ENCODE measurements at places on chromosomes 11 and 22.
A peak's percentile ranks its signal among the peaks of the same experiment; 100 is the strongest.

GRCh38 chr11:112761911-112762706 is 199.1 kb upstream of the NCAM1 start:
- no peak for DNase-seq

DNA sequence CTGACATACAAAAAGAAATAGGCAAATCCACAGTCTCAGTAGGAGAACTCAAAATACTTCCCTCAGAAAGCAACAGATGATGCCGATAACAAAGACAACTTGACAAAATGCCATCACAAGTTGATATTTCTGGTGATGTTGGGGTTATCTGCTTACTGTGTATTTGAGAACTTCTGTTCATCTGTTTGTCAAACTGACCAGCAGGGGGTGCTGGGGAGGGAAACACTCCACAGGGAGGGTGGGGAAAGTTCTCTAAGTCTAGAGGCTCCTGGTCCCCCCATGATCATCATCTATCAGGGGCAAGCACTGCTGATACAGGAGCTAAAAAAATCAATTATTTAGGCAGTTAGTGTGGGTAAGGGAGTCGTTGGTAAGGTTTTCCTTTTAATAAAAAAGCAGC is 19.2 kb downstream of the GLYATL1 start:
- DNase-seq: peak; percentile 38

DNA sequence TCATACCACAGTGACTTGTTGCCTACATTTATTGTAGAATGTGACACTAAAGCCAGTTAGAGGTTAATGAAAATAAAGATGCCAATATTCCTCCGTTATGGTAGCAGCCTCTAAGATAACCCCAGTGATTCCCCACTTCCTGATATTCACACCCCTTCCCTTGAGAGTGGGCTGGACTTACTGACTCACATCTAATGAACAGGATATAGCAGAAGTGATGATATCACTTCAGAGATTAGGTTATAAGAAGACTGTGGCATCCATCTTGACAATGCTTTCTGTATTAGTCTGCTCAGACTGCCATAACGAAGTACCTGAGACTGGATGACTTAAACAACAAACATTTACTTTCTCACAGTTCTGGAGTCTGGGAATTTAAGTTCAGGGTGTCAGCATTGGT is 149.6 kb upstream of the MTNR1B start:
- no peak for DNase-seq

DNA sequence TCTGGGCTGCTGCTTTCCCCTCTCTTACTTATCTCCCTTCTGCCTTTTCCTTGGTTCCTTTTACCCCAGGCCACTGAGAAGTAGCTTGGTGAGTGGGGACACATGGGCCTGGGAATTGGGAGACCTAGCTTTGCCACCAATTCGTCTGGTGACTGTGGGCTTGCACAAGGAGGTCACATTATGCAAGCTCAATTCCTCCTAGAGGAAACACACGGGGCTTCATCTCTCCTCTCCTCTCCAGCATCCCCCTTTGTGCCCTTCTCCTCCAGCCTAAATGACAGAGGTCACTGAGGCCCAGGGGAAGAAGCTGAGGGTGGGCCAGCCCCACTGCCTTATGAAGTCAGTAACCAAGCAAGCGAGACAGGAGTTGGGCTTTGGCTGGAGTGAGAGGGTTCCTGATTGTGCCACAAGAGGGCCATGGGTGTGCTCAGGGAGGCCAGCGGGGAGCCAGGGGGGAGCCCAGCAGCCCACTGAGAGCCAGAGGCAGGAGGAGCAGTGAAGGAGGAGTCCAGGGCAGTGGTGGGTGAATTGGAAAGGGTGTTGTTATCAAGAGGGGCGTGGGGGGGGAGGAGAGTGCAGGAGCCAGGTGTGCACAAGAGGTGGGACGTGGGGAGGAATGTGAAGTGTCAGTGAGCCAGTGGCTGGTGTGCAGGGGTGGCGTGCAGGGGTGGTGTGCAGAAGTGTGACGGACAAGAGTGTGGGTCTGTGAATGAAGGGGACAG is 2.0 kb downstream of the CLCF1 start:
- DNase-seq: peak; percentile 65

DNA sequence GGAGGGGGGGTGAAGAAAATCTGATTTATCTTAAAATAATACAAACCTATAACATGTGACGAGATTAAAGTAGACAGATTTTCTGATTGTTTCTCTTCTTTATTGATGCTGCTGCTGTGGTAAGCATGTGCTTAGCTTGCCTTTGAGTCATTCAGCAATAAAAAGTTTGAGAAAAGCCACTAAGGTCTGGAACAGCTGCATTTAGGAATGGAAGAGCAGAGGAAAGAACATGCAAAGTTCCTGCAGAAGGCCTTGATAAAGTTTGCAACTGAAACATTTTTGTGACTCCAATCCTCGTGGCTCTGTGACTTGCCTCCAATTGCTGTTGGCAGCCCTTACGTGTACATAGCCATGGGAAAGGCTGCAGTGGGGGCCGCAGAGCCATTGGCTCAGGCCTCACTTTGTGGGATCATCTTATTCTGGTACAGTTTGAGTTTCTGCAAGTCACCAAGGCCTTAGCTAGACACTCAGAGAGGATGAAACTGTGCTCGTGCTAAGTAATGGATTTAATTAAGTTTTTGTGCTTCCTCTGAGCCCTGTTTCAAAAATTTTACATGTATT is 370.2 kb downstream of the AASDHPPT start:
- no peak for DNase-seq

- DNase-seq: no peak
These were observed 57.9 kb downstream of the RAB38 start for GRCh38 chr11:88117281-88117858.

GRCh38 chr11:68349461-68350249 is 37.3 kb downstream of the LRP5 start:
- DNase-seq: no peak

DNA sequence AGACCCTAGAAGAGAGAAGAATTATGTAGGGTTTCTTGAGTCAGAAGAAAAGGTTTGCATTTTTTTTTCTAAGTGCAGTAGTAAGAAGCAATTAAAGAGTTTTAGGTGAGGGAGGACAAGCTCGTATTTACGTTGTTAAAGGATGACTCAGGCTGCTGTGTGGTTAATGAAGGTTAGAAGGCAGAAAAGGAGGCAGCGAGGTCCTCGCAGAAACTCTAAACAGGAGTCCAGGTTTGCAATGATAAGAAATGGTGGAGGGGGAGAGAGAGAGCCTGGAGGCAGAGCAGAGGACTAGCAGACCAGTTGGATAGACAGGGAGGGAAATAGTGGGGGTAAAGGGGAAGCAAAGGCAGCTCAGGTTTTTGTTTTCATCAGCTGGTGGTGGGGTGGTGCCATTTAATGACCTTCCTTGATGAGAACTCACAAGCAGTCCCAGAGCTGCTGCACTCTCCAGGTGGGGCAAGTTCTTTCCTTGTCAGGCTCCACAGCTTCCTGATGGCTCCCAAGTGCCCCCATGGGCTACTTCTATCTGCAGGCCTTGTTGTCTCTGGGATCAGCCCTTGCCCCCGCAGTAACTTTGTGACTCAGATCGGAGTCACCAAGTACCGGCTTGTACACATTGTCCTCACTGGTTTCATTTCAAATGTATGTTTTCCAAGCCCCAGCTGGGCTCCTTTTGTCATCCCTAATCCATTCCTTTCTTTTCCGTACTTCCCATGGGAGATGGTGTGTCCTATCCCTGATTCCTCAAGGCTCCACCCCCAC is 8.3 kb upstream of the INSC start:
- no peak for DNase-seq

DNA sequence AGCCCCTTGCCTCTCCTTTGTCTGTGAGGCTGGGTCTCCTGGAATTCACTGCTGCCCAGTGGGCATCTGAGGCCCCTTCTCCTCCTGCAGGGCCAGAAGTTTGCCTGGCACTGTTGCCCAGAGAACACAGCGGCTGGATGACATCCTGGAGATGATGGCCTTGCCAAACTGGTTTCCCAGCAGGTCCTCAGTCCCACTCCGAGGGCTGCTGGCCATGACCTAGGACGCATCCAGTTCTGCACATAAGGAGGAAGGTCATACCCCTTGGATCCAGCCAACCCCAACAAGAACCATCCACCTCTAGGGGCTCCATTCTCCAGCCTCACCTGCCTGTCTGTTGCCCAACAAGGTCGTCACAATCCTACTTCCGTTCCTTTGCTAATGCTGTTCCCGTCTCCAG is 3.4 kb upstream of the SMTN start:
- DNase-seq: no peak

DNA sequence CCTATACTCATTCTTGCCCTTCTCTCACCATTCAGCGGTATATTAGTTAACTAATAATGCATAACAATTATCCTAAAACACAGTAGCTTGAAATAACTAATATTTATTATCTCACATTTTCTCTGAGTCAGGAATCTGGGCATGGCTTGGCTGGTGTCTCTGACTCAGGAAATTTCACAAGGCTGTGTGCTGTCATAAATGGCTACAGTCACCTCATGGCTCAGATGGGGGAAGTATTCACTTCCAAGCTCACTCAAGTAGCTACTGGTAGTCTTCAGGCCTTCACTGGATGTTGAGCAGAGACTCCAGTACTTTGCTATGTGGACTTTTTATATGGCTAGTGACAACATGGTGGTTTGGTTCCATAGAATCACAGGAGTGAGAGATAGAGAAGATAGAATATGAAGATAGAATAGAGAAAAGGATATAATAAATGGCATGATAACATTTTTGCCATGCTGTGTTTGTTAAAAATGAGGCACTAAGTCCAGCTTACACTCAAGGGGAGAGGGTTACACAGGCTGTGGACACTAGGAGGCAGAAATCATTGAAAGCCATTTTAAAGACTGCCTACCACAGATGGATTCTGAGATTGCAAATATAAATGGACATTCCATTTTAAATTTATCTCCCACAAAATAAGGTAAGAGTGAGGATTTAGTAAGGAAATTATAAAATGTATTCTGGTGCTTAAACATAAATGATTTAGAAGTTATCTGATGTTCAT is 997.8 kb upstream of the CHORDC1 start:
- DNase-seq: no peak

DNA sequence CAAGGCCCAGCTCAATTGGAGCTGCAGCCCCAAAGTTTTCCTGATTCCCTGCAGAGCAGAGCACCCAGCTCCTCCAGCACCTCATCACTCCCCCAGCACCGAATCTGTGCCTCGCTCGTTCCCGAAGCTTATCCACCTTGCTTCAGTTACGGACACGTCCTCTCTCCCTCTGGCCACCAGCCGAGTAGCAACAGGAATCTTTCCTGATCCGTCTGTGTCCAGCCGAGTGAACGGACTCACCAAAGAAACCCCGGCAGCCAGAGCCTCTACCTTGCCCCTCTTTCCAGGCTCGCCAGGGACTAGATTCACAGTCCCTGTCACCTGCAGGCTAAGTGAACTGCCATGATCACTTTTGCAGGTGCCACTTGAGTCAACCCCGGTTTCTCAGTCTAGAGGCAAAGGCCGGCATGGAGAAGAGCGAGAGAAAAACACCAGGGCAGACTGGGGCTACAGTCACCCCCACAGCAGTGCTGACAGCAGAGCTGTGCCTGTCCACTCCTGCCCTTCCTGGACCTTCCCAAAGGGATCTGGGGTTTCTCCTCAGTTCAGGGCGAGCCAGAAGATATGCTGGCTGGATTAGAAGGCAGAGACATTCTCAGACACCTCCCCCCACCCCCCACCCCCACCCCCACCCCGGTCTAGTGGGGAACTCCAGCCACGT is 32.3 kb downstream of the BID start:
- no peak for DNase-seq

GRCh38 chr11:34570584-34570983 is 50.3 kb upstream of the EHF start:
- no peak for DNase-seq

- peak; percentile 85 for DNase-seq
These were observed 483.6 kb downstream of the MN1 start for GRCh38 chr22:27317971-27318428.

GRCh38 chr11:115178705-115179104 is 325.5 kb downstream of the CADM1 start:
- DNase-seq: no peak

DNA sequence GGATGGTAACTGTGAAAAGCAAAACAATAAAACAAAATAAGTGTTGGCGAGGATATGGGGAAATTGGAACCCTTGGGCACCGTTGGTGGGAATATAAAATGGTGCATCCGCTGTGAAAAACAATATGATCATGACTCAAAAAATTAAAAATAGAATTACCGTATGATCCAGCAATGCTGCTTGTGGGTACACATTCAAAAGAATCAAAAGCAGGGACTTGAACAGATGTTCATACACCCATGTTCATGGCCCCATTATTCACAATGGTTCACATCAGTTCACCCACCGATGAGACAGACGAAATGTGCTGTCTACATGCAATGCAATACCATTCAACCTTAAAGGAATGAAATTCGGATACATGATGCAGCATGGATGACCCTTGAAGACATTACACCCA is 1.2 kb upstream of the DERL3 start:
- no peak for DNase-seq

DNA sequence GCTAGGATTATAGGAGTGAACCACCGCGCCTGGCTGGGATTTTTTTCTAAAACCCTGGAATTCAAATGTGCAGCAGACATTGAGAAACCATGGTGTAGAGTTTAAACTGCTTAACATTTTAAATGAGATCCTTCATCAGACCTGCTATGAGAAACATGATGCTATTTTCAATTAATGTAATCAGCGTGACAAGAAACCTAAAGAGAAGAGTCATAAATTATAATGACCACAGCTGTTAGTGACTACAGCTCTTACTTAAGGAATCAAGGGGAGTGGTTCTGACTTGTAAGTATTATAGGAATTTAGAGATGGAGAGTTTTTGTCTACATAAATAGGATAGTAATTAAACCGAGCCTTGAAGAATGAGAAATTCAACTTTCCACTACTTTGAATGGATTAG is 170.6 kb downstream of the BARX2 start:
- DNase-seq: no peak

DNA sequence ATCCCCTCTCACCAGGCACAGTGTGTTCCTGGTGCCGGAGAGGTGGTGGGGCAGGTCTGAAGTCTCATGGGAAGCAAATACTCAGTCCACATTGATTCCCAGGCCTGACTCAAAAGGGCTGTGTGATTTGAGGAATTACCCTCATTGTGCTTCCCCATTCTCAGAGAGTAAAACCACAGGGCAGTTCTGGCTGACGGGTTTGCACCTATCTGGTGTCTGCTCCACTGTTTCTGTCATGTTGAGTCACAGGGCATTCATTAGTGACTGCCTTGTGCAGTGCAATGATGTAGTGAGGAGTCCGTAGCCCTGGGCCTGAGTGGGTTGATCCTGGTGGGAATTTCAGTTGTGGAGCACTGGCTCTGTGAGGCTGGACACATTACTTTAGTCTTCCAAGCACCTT is 85.2 kb upstream of the ARHGAP20 start:
- peak; percentile 10 for DNase-seq

DNA sequence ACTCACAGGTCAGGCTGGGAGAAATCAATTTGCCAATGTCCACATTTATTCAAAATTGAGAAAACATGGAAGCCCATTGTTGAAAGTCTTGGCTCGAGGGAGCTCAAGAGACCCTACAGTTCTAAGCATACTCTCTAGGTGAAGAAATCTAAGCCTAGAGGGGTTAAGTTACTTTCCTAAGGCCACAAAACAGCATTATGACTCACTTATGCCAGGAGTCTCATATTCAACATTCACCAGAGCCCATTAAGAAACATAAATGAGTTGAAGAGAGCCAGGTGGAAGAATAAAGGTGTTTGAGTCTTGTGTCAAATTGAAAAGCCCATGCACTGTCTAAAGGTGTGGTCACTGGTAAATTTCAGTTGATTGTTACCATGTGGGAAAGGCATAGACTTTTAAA is 108.1 kb downstream of the INSC start:
- DNase-seq: no peak

Data from ACHN (cell line).